Lower lobe of right lung (tissue), 2 donors: ENCODE measurements at places on chromosomes 1 and 21. TPM values are rescaled to one million over a fixed set of nuclear protein-coding genes. Genes with fewer than 3 reads are reported as not detected.

The SPRR2E gene
- not detected for total RNA-seq

The ZBTB37 gene
- total RNA-seq = 15.6 TPM

The PIK3R3 gene
- 39.2 TPM for total RNA-seq

The HSD3B1 gene
- not detected for total RNA-seq

The WNT9A gene
- total RNA-seq = 7.0 TPM

The HTR6 gene
- total RNA-seq = not detected

The SPTA1 gene
- total RNA-seq = 0.50 TPM

The IL22RA1 gene
- total RNA-seq = 0.83 TPM

The DNALI1 gene
- 28.1 TPM for total RNA-seq

The COA6 gene
- 29.7 TPM for total RNA-seq

The CRP gene
- total RNA-seq = not detected

The PTBP2 gene
- 12.8 TPM for total RNA-seq

The NBPF6 gene
- not detected for total RNA-seq

The CD48 gene
- total RNA-seq = 26.3 TPM

The MCOLN2 gene
- 5.1 TPM for total RNA-seq

The ANKRD34A gene
- total RNA-seq = 0.41 TPM

The RAD54L gene
- 1.7 TPM for total RNA-seq

The HLCS gene
- 17.1 TPM for total RNA-seq
